NCI-H460 (cell line): ENCODE measurements at places on chromosomes 2 and 18.

- DNase-seq = no peak
These were observed 593 bp downstream of the ZNF514 start for GRCh38 chr2:95158891-95159619.

DNA sequence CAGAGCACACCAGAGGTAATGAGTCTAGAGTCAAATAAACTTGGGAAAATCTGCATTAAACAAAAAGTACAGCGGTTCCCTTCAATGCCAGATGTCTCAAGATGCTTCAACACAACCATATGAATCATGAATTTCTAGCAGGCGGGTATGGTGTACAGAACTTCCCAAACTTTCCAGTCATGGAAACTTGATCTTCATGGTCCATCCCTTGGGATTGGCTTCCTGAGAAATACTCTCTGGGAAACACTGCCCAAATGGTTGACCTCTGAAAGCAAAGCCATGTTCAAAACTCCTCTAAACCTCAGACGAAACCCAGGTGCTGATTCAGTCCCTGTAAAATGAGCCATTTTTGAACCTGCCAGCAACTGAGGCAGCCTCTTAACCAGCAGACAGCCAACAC is 16.4 kb upstream of the TMEM247 start:
- DNase-seq = no peak

- no peak for DNase-seq
These were observed 77.8 kb downstream of the DNER start for GRCh38 chr2:229636571-229636970.

DNA sequence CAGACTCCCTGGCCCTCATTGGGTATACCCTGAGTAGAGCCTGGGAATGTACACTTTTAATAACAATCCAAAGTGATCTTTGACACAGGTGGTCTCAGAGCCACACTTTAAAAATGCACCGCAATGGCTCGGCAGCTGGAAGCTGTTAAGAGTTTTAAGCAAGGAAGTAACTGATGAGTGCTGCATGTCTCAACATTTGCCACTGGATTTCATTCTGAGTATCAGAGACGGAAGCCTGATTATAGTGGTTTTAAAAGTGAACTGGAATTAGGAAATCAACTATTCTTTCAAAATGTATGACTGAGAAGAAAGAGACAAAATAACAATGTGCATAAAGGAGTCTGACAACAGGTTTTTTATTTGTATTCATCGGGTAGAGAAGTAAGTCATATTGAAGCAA is 7.5 kb downstream of the MBOAT2 start:
- DNase-seq = no peak

GRCh38 chr2:209499069-209499468 is 75.2 kb downstream of the MAP2 start:
- no peak for DNase-seq
